ENCODE measurements at places on chromosomes 16 and 17.
A peak's percentile ranks its signal among the peaks of the same experiment; 100 is the strongest.

- DNase-seq: no peak
Measured at GRCh38 chr17:58007781-58008706, 998 bp upstream of the SRSF1 start.

DNA sequence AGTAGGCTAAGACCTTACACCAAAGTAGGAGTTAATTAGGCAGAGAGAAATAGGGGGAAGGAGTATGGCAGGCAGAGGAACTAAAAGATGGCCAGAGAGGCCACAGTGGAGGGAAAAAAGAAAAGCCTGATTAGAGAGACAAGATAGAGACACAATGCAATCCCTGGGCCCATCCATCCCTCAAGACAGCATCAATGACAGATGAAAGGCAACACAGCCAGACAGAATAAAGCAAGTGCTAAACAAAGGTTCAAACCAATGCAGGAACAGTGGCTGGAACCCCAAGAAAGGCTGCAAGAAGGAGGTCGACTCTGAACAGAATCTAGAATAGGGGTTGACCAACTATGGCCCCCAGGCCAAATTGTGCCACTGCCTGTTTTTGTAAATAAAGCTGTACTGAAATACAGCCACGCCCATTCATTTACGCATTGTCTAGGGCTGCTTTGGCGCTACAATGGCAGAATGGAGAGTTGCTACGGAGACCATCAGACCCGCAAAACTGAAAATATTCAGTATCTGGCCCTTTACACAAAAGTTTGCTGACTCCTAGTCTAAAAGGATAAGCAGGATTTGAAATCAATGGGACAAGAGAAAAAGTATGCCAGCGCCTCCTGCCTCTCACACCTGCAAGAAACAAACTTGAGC lies 473.3 kb upstream of the PSMD7 start:
- no peak for DNase-seq

DNA sequence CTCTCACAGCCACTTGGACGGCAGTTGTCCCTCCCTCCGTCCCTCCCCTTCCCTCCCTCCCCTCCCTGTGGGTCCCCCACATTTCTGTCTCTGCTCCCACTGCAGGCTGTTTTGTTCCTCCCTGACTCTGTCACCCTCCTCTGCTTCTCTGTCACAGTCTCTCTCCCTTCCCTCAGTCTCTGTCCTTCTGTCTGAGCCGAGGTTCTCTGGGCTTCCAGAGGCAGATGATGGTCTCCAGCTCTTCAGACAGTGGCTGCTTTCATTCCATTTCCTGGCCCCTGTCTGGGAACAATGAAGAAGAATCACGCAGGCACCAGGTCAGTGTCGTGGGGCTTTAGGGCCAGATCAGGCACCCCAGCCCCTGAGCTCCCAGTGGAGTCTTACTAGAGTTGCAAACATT lies 8.8 kb upstream of the CYB561 start:
- DNase-seq: no peak

DNA sequence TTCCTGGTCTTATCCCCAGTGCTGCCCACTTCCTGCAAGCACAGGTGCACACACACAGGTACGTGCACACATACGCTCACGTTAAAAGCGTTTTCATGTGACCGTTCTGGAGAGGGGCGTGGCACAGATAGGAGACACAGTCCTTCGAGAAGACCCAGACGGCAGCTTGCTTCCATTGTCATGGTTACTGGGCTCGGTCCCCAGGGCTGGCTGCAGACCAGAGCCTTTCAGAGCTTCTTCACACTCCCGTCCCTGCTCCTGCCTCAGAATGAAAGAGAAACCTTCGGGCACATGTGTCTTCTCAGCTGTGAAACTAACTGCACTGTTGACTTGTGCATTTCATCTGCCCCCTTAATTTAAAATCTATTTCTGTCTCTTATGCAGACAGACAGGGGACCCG lies 154.2 kb downstream of the PITPNC1 start:
- no peak for DNase-seq

- no peak for DNase-seq
Measured at GRCh38 chr17:63041722-63042121, 75.7 kb downstream of the TANC2 start.

GRCh38 chr17:76820039-76820438 lies 48.2 kb upstream of the MGAT5B start:
- DNase-seq: no peak

DNA sequence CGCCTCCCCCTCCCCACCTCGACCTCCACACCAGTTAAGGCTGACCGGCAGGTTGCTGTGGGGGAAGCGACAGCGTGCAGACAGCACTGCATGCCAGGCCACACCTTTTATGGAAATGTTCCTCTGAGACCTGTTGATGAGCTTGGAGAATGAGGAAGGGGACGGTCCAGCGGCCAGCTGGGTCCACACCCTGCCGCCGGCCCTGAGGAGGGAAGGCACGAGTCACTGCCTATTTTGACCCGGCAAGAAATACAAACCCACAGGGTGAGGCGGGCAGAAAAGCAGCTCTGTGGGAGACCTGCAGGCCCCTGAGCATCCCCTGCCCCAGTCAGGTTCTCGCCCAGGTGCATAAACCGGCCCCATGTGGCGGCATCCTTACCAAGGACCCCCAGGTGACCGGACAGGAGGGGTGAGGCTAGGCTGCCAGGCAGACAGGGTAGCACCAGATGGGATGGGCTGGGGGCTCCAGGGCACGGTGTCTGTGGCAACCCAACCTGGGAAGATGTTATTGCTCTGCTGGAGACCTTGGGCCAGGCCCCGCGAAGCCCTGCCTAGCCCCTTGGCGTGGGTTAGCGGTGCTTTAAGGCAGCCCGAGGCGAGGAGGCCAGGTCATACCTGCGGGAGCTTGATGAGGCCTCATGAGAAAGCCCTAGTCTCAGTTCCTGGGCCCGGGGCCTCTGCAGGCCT lies 12.7 kb downstream of the NATD1 start:
- DNase-seq: no peak

- no peak for DNase-seq
Measured at GRCh38 chr16:2692251-2692947, 10.1 kb downstream of the KCTD5 start.

DNA sequence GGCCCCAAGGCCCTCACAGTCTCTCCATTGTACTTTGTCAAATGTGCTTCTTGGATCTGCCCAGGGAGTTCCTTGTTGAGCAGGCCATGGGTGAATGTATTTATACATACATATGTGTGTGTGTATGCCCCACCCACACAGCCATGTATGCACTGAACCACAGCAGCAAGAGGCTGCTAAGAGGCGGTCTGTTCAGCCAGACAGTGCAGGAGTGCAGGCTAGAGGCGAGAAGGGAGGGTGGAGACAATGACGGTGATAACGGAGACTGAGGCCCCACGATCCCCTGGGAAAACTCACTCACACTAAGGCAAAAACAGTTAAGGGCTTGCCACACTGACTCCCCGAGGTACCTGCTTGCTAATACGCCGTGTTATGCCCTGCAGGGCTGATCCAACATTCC lies 151.0 kb upstream of the CDC42EP4 start:
- DNase-seq: no peak

DNA sequence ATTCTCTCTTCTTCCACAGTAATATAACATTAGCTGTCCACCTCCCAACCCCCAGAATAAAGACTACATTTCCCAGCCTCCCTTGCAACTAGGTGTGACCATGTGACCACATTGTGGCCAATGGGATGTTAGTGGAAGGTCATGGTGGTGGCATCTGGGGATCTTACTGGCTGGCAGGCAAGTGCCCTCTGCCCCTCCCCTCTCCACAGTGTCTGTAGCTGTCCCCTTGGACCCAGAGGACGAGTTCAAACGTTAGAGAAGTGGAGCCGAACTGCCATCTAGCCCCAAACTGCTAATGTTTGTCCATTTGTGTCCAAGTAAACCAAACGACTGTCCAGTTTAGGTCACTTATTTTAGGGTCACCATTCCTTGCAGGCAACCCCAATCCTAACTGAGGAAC lies 26.6 kb upstream of the KCNG4 start:
- DNase-seq: peak; percentile 51

DNA sequence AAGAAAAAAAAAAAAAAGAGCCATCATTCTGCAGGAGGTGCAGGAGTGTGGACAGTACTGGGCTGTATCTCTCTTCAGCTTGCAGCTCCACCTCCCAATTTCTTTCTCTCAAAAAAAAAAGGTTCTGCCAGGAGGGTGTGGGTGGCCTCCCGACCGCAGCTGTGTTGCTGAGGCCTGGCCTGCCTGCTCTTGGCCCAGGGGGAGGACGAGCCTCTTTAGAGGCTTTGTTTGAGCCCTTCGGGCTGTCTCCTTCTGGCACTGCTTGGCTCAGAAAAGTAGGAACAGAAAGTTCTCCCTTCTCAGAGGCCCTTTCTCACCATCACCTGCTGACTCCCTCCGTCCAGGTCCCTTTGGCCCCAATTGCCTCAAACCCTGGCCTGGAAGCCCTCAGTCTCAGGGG lies 22.2 kb upstream of the C17orf107 start:
- no peak for DNase-seq

DNA sequence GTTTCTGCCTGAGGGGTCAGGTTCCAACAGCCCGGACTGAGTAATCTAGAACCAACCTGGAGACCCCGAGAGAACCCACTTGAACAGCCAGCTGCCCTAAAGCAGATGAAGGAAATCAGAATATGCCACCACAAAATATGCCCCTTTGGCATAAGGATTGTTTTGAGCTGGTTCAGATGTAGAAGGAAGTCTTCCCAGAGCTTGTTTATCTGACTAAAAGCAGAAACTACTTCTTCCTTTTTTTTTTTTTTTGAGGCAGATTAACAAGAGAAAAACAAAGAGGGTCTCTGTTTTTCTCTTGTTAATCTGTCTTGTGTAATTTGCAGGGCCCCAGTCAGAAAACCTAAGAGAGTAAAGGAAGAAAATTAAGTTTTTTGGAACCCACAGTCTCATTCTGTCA lies 53.0 kb downstream of the PECAM1 start:
- DNase-seq: peak; percentile 41

DNA sequence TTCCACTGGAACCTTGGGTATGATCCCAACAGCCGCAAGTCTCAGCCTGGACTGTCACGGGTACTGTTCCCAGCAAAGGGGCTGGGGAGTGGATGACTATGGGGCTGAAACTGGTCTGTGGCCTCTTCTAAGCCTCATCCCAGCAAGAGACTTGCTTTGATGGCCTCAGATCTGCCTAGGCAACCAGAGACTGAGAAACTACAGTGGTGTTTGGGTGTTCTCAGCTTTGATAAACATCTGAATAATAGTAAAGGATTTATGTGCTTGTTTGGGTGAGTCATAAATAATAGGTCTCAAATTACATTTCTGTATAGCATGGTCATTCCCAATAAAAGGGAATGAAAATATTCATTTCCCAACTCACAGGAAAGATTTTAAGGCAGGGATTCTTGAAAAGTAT lies 30.2 kb upstream of the ULK2 start:
- DNase-seq: no peak

- peak; percentile 53 for DNase-seq
Measured at GRCh38 chr16:6682142-6682811, 650.4 kb upstream of the RBFOX1 start.

DNA sequence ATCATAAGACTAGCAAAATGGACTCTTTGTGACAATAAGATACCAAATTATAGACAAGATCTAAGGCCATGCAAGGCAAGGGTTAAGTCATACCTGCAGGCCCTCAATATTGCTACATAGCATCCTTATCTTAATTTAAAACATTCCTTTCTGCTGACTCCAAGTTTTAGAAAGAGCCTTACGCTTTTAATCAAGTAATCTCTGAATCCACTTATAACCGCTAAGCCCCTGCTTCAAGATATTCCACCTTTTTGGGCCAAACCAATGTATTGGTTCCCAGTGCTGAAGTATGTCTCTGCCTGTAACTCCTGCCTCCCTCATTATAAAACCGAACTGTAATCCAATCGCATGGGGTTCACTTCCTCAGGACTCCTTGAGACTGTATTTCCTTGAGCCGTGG lies 255.4 kb downstream of the PHKB start:
- no peak for DNase-seq

GRCh38 chr17:46100590-46100989 lies 92.6 kb downstream of the KANSL1 start:
- no peak for DNase-seq

- DNase-seq: no peak
Measured at GRCh38 chr17:45952814-45953320, 46.2 kb upstream of the STH start.

DNA sequence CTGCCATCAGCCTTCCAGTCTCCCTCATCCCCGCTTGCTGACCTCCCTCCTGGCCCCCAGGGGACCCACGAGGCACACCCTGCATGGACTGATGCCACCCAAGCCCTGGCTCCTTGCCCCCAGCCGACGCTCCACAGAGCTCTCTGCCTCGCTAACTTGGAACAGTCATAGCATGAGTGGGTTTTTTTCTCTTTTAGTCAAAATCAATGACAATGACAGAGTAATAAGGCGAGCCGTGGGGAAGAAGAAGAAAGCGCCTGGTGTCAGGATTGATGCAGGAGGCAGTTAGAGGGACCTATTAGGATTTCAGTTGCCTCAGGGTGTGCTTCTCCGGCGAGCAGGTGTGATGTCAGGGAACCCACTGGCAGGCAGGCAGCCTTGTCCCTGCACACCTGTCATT lies 176.3 kb upstream of the TNRC6C start:
- no peak for DNase-seq

- no peak for DNase-seq
Measured at GRCh38 chr17:62017496-62017895, 47.6 kb downstream of the MED13 start.

DNA sequence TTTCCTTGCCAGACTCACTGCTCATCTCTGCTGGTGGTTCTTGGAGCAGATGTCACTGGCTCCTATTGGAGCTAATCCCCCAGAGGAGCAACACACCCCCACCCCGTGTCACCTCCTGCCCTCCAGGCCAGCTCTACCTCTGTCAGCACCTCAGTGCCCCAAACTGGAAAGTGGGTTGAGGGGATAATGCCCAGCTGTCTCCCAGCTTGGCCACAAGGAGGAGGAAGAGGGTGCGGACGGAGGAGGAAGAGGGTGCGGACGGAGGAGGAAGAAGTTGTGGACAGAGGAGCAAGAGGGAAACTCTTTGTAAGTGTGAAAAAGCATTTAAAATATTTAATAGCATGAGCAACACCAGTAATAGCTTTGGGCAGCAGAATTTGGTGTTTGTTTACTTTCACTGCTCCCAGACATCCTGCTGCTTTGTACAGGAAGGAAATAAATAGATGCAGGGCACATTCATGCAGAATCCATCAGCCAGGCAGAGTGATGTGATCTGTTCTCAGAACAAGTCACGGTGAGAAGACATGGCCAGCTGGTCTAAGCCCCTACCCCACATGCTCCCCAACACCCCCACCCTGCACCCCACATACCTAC lies 82.5 kb downstream of the C17orf67 start:
- DNase-seq: no peak

DNA sequence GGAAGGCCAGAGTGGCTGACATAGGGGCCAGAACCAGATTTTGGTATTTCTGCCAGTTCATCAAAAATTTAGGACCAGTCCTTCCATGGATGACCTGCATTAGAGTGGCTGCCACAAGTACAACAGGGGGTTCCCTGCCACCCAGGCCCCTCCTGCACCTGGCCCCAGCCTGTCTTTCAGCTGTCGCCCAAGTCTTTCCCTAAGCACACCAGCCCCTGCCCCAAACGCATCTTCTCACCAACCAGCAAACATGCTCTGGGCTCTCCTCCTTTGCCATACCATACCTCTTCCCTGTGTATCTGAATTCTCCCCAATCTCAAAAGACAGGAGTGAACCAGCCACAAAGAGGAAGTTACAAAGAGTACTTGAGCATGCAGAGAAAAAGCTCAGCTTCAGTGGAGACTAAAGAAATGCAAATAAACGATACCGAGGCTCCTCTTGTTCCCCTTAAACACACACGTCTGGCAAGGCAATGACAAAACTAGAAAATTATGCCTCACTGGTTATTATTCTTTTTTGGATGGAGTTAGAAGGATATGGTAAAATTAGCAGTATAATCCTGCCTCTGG lies 130.6 kb downstream of the DYNLRB2 start:
- DNase-seq: peak; percentile 25

GRCh38 chr17:13560935-13561334 lies 40.8 kb downstream of the HS3ST3A1 start:
- no peak for DNase-seq

- DNase-seq: peak; percentile 84
Measured at GRCh38 chr17:32253117-32253611, 12.5 kb upstream of the RHBDL3 start.

All from suppressor macrophage treated with lipopolysaccharide for 4 hours (primary cell).